ENCODE measurements at places on chromosomes 13 and 19.

DNA sequence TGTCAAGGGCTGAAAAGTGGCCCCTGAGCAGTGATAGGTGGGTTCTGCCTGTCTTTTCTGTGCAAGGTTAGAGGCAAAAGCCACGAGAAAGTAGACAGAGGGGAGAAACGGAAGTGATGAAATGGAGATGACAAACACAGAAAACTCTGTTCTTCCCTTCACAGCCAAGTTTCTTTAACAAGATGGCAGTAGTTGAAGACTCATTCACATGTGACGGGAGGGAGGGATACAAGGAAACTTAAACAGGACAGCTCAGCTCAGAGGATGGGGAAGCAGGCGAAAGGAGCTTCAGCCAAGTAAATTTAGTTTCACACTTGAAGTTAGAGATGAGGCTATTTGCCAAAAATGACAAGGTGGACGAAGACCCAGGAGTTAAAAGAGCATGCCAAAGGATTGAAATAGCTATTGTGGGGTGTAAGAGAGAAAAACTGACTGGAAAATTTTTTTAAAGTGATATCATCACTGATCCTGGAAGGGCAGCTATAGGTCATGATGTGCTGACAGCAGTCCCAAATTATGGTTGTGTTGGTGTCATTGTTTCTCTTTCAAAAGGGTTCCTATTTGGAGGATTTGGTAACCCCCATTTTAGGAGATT is 347.9 kb downstream of the EFNB2 start:
- DNase-seq: no peak

GRCh38 chr19:8302357-8302691 is 5.8 kb downstream of the CD320 start:
- DNase-seq: no peak

DNA sequence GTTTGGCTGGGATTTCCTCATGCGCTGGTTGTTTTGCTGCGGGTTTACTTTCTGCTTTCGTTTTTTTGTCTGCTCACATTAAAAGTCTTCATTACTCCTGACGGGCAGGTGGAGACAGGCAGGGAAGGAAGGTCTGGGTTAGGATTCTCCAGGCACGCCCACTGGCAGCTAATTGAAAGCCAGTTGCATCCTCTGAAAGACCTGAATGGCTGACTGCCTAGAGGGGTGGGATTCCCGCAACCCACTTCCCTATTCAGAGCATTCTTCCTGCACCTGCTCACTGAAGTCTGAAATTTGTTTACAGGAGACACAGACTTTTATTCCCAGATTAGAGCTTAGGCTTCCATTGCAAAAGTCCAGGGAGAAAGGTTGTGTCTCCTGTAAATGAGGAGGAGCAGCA is 172.0 kb downstream of the UQCRFS1 start:
- peak; percentile 77 for DNase-seq

- DNase-seq: no peak
These were observed 96.1 kb upstream of the SPATA13 start for GRCh38 chr13:24064371-24064770.

- DNase-seq: no peak
These were observed 244.0 kb upstream of the RXFP2 start for GRCh38 chr13:31495336-31495735.
